ENCODE measurements at places on chromosomes 11 and 22. TPM values are rescaled to one million over a fixed set of nuclear protein-coding genes. Genes with fewer than 3 reads are reported as not detected.

GRCh38 chr11:10288881-10289764 lies 4.9 kb downstream of the SBF2 start:
- DNase-seq, result no peak

- no peak for DNase-seq
Observed at GRCh38 chr22:20068640-20069039, 11.4 kb upstream of the DGCR8 start.

DNA sequence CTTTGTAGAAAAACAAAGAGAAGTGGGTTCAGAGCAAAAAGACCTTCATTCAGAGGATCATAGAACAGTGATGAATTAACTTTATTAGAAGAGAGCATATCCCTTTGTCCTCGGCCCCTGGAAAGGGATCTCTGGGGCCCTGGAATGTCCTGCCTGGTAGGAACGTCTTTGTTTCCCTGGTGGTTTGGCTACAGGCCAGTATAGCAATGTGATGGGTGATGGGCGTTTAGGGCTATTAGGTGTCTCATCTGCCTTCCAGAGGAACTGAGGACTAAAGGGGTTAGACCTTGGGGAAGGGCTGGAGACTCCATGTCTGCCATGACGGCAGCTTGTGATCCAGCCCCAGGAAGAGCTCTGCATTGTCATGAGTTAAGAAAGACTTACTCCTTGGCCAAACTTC lies 9.1 kb downstream of the APOL4 start:
- no peak for DNase-seq

- DNase-seq, result no peak
Observed at GRCh38 chr11:99316776-99317520, 296.2 kb downstream of the CNTN5 start.

DNA sequence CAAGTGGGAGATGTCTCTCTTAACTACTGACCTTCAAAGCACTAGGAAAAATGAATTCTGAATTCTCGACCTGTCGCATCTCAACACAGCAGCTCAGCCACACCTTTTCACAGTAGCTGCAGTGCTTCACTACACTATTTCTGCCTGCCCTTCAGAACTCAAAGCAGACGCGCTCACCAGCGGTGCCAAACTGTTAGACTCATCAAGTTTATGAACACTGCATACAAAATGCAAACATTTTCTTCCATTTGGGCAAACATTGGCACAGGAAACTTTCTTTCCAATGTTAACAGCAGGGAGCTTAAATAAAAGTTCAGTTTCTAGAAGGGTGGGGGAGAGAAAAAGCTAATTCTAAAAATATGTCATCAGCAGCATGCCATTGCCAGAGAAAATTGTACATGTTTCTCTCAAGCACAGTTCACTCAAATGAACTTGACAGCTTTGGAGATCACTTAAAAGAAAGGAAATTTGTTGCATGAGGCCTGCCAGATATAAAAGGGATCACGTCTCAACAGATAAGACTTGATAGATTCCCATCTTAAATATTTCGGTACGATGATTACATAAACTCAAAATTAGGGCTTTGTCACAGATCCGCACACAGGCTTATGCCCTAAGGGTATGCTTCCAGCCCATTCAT lies 82.7 kb downstream of the CADM1 start:
- DNase-seq, result no peak

DNA sequence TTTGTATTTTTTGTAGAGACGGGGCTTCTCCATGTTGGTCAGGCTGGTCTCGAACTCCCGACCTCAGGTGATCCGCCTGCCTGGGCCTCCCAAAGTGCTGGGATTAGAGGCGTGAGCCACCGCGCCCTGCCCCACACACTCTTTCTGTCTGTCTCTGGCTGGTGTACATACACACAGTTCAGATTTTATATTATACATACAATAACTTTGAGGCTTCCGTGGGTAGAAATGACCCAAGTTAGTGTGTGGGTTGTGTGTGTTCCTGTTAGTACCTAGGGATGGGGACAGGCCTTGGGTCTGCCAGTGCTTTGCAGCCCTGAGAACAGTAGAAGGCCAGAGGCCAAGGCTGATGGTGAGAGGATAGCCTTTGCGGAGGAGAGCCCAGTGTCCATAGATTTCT lies 2.8 kb downstream of the ZBTB16 start:
- DNase-seq, result no peak

- no peak for DNase-seq
Observed at GRCh38 chr11:103805688-103806009, 230.8 kb upstream of the DDI1 start.

- DNase-seq, result no peak
Observed at GRCh38 chr11:86180851-86181250, 63.7 kb upstream of the EED start.

DNA sequence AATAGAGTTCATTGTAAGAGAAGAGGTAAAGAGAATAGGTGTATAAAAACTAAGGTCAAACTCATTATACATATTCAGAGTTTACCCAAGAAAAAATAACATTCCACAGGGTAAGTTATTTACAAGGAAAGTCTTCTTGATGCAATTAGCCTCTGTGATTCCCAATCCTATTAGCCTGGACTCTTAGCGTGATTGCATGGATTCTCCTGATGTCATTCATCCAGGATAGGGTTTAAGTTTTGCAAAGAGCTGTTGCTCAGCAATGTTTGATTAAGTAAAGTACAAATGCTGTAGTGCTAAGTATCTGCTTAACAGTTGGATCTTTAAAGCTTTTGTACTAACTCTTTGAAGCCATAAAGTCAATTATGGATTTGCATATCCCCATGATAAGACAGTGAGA lies 767.8 kb upstream of the LUZP2 start:
- no peak for DNase-seq

GRCh38 chr11:19092850-19093249 lies 24.1 kb upstream of the ZDHHC13 start:
- DNase-seq, result no peak

DNA sequence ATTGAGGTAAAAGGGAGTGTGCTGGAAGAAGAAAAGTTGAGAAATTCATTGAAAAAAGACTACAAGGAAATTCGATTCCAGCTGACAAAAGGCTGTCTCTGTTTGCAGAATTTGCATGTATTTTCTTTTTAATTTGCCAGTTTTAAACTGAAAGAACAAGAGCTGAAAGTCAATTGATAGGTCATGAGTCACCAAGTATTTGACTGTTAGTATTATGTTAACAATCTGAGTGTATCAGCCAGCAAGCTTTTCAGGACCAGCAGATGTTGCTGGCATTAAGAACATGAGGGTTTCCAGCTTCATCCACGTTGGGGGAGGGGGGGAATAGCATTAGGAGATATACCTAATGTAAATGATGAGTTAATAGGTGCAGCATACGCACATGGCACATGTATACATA lies 726.7 kb downstream of the METTL15 start:
- DNase-seq, result peak; percentile 84

GRCh38 chr11:16293204-16293681 lies 63.1 kb downstream of the SOX6 start:
- no peak for DNase-seq

DNA sequence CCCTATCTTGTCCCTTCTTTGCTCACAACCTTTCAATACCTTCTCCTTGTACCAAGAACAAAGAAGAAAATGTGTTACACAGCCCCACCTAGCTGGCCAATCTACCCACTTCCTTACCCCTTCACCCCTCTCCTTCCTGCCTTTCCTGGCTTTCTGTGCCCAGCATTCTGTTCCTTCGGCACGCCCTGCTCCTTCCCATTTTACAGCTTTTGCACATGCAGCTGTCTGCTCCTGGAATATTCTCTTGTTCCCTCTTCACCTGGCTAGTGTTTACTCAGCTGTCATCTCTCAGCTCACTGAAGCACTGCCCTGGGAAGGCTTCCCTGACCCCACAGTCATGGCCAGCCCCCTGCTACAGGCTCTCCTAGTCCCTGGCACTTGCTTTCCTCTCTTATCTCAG lies 30.7 kb downstream of the SERPINH1 start:
- no peak for DNase-seq

DNA sequence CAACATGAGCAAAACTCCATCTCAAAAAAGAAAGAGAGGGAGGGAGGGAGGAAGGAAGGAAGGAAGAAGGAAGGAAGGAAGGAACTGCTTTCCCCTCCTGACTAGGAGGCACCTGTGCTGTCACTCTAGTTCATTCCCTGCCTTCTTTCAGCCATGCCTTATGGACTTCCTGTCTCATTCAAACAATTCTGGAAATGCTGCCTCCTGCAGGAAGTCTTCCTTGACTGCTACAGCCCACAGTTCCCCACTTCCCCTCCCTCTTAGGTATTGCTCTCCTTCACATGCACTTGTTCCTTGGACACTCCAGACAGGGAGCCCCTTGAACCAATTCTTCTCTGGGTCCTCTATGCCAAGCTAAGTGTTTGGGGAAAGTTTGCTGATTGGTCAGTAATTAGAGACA lies 31.6 kb upstream of the WNT11 start:
- DNase-seq, result peak; percentile 37

GRCh38 chr11:16178273-16178672 lies 178.1 kb downstream of the SOX6 start:
- no peak for DNase-seq

DNA sequence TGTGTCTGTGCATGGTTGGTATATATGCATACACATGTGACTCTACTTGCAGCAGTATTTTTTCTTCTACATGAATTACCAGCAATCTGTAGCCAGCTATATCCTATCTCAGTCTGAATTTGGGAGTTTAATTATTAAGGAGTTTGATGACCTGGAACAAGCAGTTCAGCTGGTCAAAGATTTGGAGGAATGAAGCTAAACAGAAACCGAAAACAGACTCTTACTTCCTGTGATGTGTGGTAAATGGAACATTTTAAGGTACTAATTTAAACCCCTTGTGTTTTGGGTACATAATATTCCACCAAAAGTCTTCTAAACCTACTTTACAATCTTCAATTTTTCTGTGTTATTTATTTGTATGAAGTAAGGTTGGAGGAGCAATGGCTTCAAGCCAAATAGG lies 124.4 kb upstream of the PGR start:
- no peak for DNase-seq

GRCh38 chr11:57571606-57572005 lies 4.1 kb upstream of the UBE2L6 start:
- DNase-seq, result no peak

GRCh38 chr11:2163428-2163978 lies 2.5 kb upstream of the INS start:
- DNase-seq, result no peak

DNA sequence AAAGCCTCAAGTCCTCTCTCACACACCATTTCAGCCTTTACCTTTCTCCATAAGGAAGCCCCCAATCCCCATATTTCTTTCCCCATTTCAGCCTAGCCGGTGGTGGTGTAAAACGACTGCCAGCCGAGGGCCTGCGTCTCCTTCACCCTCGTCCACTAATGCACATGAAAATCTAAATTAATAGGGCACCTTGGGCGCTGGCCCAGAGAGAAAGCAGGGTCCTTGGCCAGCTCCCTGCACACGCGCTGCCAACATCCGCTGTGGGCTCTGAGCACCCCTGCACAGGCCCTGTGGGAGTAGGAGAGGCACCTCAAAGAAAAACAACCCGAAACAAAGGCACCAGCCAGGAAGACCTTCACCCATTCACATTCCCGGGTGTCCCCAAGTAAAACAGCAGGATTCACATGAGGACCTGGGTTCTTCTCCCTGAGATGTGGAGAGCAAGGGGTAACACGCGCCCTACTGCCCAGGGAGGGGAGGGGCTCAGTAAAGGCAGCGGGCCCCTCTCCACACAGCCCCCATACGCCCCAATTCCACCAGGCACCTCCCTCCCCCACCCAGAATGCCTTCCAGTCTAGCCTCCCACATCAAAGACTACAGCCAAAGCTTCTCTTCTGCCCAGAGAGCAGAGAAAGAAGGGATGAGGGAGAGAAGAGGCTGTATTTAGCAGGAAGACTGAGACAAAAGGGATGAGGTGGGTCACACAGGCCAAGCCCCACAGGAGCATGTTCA lies 79.0 kb downstream of the MICAL3 start:
- DNase-seq, result no peak

- DNase-seq, result no peak
Observed at GRCh38 chr11:123086305-123086704, 24.4 kb upstream of the HSPA8 start.

- DNase-seq, result no peak
Observed at GRCh38 chr22:46546466-46547178, 9.2 kb upstream of the CELSR1 start.

- DNase-seq, result no peak
Observed at GRCh38 chr11:92251980-92252379, 27.4 kb downstream of the FAT3 start.

DNA sequence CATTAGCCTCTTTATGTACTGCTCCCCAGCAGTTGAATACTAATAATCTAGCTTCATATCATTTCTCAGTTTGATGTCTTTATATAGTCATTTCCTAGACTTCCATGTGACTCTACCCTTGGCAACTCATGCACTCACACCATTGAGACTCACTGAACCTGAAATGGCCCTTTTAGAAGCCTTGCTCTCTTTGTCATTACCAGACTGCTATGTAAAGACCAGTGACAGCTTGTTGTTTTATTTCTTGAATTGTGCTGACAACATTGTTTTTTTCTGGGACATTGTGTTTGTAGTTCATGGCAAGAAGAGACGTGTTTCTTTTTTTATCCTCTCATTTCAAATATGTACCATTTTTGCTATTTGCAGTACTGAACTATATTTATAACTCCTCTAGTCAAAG lies 256.5 kb downstream of the CNTN5 start:
- no peak for DNase-seq

DNA sequence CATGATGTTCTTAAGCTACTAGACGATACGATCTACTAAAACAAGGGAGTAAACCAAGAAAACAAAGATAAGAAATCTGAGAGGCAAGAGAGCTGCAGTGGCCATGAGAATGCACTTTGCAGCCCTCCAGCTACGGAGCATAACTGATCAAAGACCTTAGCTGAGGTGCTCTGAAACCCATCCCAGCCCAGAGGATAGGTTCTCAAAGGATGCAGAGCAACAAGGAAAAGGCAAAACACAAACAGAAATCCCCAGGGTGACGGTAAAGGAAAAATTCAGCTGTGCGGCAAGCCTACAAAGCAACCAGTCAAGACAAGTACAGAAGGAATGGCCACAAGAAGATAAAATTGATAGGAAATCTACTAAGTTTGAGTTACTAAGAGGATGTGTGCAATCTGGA lies 32.5 kb upstream of the CFAP300 start:
- no peak for DNase-seq

- no peak for DNase-seq
Observed at GRCh38 chr22:26643418-26644100, 13.8 kb upstream of the MIAT start.

- peak; percentile 70 for DNase-seq
Observed at GRCh38 chr11:65575568-65576231, at the start of gene EHBP1L1. Gene EHBP1L1, plus strand, starts transcription at chr11:65576053. Its CDS starts 250 bp downstream, at chr11:65576303.

GRCh38 chr11:30346068-30346688 lies 23.3 kb downstream of the ARL14EP start:
- peak; percentile 64 for DNase-seq

TTLL1 gene
- 0.35 TPM for total RNA-seq

ADM2 gene
- 1.8 TPM for total RNA-seq

CALCB gene
- not detected for total RNA-seq

LYVE1 gene
- total RNA-seq, result not detected

SNX32 gene
- total RNA-seq, result not detected

ART1 gene
- total RNA-seq, result not detected

NRIP3 gene
- not detected for total RNA-seq

C11orf87 gene
- total RNA-seq, result not detected

KDELR3 gene
- total RNA-seq, result 17.7 TPM

ELFN2 gene
- 10.0 TPM for total RNA-seq

RASSF10 gene
- total RNA-seq, result not detected

SCN3B gene
- total RNA-seq, result 0.26 TPM

PLAAT4 gene
- 5.6 TPM for total RNA-seq

RASGRP2 gene
- total RNA-seq, result not detected

FUT4 gene
- total RNA-seq, result 4.1 TPM

CNIH2 gene
- 5.2 TPM for total RNA-seq

ENTHD1 gene
- total RNA-seq, result not detected

SULT4A1 gene
- total RNA-seq, result not detected

SYT7 gene
- total RNA-seq, result 23.2 TPM

ALG12 gene
- 10.7 TPM for total RNA-seq

USP2 gene
- 1.8 TPM for total RNA-seq

HDHD5 gene
- 62.9 TPM for total RNA-seq
